RKO (cell line): ENCODE measurements at places on chromosomes 4 and X.

GRCh38 chrX:54482839-54483593 is 13.0 kb downstream of the FGD1 start:
- DNase-seq = no peak

- no peak for DNase-seq
Measured at GRCh38 chrX:43835559-43835958, 46.7 kb downstream of the MAOB start.

- no peak for DNase-seq
Measured at GRCh38 chrX:44203791-44204190, 139.7 kb downstream of the EFHC2 start.

- DNase-seq = peak; percentile 61
Measured at GRCh38 chrX:13266641-13267345, 53.1 kb downstream of the ATXN3L start.

- no peak for DNase-seq
Measured at GRCh38 chrX:53115550-53115874, 21.6 kb downstream of the KANTR start.

DNA sequence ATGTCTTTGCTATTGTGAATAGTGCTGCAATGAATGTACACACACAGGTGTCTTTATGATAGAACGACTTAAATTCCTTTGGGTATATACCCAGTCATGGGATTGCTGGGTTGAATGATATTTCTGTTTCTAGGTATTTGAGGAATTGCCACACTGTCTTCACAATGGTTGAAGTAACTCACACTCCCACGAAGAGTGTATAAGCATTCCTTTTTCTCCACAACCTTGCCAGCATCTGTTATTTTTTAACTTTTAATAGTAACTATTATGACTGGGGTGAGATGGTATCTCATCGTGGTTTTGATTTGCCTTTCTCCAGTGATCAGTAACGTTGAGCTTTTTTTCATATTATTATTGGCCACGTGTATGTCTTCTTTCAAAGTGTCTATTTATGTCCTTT is 17.6 kb upstream of the DCUN1D4 start:
- DNase-seq = no peak
